ENCODE measurements at places on chromosomes 13 and 19.

DNA sequence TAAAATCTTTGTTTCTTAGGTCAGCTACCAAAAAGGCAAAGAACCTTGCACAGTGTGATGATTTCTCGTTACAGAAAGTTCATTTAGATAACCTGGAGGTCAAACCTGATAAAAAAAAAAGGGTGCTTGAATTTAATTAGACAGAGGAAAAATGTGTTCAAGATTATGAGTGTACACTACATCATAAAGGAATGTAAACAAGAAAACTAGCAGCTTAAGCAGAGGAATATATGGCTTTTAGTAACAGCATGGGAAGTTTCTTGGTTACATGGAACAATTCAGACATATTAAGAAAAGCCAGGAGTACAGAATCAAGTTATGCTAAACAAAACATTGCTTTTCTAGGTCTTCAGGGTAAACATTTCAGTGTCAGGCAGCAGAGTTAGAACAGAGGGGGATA, 32.9 kb downstream of the ING1 start:
- DNase-seq, result no peak

DNA sequence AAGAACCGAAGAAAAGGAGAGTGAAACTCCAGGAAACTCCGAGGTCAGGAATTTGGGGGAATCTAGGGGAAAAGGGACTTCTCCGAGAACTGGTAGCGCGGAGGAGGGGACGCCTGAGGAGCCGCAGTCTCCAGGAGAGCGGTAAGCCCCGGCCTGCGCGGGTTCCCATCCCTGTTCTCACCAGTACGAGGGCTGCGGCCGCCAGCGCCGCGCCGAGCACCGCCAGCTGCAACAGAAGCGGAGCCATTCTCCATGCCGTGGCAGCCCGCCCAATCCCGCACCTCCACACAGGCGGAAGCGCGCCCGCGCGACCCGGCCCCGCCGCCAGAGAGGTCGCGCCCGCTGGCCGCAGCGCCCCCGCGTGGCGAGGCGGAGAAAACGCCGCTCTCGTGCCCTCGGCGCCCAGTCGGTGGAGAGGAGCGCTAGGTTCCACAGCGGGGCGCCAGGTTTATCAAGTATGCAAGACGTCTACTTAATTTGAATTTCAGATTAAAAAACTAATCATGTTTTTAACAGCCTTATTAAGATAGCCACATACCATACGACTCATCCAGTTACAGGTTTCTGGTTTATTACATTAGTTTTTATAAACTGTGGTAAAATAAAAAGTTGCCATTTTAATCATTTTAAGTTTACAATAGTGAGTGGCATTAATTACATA, at the start of gene ALG5:
TSS of gene ALG5 (minus strand) at position 287 of the 661 bp plus-strand sequence. CDS start at position 247, 40 bp downstream.
- DNase-seq, result peak; percentile 86

- DNase-seq, result no peak
Observed at GRCh38 chr13:20174656-20175405, 14.0 kb upstream of the GJA3 start.

GRCh38 chr13:48727241-48728011, 73.7 kb downstream of the CYSLTR2 start:
- no peak for DNase-seq

DNA sequence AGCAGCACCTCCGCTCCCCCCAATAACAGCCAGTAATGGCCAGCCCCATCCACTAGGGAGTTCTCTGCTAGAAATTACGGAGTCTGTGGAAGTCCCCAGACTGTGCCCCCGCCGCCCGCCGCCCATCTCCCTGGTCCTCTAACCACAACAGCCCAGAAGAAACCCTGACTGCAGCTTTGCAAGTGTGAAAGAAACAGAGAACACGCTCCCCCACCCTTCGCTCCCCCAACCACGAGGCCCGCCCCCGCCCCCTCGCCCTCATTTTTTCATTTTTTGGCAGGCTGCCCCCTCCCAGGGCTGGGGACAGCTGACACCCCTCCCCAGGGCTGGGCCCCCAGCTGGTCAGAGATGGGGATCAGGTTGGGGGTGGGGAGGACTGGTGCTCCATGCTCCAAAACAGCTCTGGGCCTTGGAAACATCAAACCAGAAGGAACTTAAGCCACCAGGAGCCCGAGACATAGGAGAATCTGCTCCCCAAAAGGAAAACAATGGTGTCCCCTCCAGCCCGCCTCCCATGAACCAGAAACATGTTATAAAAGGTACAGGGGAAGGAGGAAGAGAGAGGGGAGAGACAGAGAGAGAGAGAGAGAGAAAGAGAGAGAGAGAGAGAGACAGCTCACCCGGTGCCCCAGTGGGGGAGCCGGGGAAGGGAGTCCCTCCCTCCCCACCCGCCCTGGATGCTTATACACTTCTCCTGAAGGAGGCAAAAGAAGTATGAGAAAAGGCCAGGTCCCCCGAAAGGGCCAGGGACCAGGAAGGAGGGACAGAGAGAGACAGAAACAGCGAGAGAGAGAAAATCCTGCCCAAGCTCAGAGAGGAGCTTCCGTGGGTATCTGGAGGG, 29.8 kb upstream of the ASF1B start:
- DNase-seq, result no peak

DNA sequence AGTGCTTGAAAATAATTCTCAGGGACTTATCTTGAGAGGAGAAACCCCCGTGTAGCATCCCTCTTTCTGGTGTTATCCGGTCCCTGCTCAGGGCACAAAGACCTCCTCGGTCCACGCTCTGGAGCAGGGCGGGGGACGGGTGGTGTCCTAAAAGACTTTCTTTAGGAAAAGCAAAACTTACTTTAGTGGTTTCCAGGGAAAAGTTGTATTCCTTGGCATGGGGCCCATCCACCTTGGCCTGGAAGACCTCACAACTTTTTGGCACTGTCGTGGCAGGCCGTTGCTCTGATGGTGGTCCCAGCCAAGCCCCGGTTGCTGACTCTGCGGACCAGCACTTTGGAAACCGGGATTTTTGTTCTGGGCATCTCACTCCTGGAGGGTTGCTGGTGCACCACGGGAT, 2.7 kb downstream of the AMER2 start:
- DNase-seq, result no peak

DNA sequence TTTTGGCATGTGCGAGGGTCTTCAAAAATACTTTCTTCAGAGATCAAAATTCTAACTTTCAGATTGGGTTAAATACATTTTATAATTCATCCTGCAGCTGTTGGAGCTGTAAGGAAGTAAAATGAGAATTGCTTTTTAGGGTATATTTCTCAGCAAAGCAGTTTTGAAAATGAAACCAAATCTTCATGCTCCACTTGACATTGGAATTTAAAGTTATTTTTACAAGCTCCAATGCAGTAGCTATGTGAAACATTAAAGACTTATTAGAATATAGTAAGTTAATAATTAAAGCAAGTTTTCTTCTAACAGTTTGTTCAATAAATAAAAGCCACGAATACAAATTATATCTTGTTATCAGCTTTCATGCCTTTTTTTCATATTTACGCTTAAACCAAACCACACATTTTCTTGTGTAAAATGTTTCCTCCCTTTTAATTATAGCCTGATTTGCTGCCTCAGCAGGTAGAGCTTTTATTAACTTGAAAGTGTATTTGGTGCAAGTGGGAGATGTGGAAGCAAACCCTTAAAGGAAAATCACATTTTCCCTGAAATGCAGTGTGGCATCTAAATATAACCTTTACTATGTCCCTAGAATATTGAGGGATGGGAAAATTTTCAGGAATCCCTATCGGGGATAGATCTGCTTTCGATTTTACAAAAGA, 12.4 kb upstream of the MICU2 start:
- DNase-seq, result no peak

- DNase-seq, result no peak
Observed at GRCh38 chr19:44777715-44778347, at the start of gene CBLC. CBLC (plus strand) TSS chr19:44777890; CDS start chr19:44777932, 42 bp downstream.

- no peak for DNase-seq
Observed at GRCh38 chr13:74203576-74203975, 69.4 kb upstream of the KLF12 start.

- no peak for DNase-seq
Observed at GRCh38 chr13:86601351-86601750, 802.1 kb upstream of the SLITRK6 start.

DNA sequence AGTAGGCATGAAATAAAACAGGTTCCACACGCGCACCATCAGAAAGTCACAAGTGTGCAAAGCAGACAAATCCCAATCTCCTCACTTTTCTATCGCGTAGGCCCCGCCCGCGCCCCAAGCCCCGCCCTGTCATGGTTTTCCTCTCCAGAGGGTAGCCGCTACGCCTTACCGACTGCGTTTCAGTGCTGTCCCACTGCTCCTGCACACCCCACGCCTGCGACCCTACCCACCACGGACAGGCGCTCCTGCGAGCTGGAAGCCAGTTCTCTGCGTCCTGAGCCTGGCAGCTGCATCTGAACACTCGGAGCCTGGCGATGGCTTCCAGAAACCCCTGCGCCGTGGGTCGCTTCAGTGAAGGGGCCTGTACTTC, 379 bp upstream of the ZNF470 start:
- no peak for DNase-seq

- no peak for DNase-seq
Observed at GRCh38 chr13:41955605-41956004, 5.3 kb downstream of the VWA8 start.

DNA sequence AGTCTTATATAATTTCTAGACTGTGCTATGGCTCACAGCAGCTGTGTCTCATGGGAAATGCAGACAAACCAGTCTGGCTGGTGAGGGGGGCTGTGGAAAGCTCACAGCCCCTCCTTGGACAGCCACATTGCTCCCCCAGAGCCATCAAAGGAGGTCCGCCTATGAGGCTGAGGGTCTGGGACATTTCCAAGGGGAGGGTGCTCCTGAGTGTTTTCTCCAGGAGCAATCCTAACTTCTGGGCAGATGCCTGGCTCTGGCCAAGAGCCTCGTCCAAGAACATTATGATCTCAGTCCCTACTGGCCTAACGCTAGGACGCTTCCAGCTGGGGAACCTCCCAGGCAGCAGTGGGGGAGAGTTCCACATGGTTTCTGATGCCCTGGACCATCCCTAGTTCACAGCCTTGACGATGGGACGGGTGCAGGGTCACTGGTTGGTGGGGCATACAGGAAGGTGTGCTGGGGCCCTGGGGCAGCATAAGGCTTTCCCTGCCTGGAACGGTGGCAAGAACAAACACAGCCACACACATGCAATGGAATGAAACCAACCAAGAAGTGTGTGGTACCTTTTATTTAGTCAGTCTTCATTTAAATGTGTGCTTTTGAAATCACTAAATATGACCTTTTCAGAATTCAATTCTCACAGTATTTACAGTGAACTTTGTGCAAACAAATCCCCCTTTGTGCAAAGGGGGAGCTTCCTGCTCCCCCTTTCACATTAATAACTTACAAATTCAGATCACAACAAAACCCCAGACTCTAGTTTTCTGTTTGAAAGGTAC, 60.6 kb downstream of the CDADC1 start:
- DNase-seq, result peak; percentile 67

GRCh38 chr13:66565279-66565678, 664.9 kb downstream of the PCDH9 start:
- no peak for DNase-seq

GRCh38 chr19:8641908-8642547, 11.6 kb downstream of the NFILZ start:
- DNase-seq, result no peak

GRCh38 chr19:50478901-50479715, 2.5 kb upstream of the GARIN5A start:
- peak; percentile 22 for DNase-seq

GRCh38 chr13:39788102-39788501, 132.6 kb downstream of the COG6 start:
- no peak for DNase-seq

DNA sequence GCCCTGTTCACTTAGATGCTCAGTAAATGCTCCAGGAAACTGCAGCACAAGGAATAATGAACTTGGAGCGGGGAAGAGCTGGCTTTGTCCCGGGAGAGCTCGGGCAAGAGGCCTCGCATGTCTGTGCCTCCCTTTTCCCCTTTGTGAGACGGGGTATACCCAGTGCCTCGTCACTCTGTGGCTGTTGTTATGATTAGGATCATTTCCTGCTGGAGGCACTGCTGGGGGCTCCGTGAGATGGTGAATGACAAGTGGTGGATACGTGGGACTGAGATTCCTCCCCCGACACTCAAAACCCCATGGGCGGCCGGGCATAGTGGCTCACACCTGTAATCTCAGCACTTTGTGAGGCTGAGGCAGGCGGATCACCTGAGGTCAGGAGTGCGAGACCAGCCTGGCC, 1.1 kb upstream of the PLVAP start:
- no peak for DNase-seq

GRCh38 chr19:40217934-40218890, at the start of gene TTC9B:
TTC9B (minus strand) TSS chr19:40218384; CDS start chr19:40218381, 3 bp downstream.
- DNase-seq, result peak; percentile 11

DNA sequence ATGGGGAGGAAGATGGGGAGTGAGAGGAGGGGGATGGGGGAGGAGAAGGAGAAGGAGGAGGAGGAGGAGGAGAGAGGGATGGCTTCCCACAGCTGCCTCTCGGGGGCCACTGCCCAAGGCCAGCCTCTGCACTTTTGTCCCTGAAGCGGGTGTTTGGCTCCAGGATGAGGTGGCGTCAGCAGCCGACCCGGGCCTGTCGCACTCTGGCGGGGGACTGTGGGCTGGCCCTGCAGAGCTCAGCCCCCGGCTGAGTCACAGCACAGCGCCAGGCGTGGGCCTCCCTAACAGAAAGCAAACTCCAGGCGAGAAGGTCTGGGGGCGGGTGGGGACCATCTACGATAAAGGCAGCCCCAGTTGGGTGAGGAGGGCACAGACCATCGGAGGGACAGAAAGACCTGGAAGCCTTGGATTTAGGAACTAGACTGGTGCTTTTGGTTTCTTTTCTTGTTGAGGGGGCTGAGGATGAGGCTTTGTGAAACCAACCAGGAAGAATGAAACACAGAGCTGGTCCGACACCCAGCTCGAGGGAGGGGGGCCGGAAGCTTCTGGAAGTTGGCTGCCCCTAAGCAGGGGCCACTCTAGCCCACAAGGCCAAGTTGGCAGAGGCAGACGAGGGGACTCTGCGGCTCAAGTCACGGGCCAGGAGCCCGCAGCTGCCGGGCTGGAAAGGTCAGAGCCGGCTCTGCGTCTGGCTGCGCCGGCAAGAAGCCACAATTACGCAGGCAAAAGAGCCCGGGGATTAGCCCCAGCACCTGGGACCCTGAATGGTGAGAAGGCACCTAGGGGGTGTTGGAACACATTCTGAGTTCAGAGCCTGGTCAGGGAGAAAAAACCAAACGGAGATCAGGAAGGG, 18.2 kb downstream of the LSM4 start:
- peak; percentile 82 for DNase-seq

- DNase-seq, result no peak
Observed at GRCh38 chr13:87052731-87053130, 618.4 kb upstream of the SLITRK5 start.

DNA sequence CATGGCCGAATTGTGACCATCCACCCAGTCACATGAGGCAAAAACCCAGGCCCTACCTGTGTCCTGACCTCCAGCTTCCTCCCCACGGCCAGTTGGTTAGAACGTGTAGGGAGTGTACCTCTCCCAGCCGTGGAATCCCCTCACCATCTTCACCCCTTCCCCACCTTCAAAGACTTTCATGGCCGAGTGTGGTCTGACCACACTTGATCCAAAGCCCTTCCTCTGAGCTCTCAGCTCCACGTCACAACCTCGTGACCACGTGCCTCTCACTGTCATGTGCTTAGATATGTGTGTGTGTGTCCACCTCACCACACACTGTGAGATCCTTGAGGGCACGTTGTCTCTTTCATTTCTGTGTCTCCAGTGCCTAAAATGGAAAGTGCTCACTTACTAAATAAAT, 48.6 kb upstream of the UBE2L5 start:
- DNase-seq, result no peak

- peak; percentile 95 for DNase-seq
Observed at GRCh38 chr19:13162724-13163608, 12.8 kb downstream of the IER2 start.

GRCh38 chr13:100513987-100514670, 74.5 kb downstream of the GGACT start:
- DNase-seq, result no peak
